ENCODE measurements at places on chromosomes 6 and 20.

DNA sequence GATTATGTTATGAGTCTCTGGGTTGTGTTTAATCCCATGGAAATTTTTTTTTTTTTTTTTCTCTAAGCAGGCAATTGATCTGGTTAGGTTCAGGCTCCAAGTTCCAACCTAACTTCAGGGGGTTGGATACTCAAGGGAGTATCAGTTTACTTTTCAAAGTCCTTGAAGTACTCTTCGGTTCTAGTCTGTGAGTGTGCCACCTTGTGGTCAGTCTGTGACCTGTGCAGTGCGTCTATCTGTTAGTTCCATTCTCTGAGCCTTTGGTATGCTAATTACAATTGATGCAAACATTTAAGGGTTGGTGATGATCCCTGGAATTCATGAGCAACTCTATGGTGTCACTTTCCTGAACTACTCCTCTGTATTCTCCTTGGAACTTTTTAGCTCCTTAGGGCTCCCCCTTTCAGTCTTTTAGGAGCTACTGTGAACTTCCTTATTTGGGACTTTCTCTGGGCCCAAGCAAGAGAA, 342.0 kb downstream of the SOX4 start:
- peak; percentile 34 for DNase-seq

DNA sequence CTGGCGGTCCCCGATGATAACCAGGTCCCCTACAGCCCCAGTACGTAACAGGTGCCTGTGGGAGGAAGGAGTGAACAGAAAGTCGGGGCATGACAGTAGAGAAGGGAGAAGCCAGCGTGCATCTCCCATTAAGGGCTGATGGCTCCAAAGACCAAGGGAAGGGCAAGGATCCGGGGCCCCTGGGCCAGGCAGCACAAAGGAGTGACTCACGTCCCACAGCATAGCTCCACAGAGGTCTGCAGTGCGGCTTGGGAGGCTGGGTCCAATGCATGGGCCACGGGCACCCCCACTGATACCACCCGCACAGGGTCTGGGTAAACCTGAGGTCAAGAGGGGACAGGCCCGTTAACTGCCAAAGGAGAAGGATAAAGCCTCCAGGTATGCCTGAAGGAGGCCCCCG, 10.3 kb downstream of the AARS2 start:
- no peak for DNase-seq

DNA sequence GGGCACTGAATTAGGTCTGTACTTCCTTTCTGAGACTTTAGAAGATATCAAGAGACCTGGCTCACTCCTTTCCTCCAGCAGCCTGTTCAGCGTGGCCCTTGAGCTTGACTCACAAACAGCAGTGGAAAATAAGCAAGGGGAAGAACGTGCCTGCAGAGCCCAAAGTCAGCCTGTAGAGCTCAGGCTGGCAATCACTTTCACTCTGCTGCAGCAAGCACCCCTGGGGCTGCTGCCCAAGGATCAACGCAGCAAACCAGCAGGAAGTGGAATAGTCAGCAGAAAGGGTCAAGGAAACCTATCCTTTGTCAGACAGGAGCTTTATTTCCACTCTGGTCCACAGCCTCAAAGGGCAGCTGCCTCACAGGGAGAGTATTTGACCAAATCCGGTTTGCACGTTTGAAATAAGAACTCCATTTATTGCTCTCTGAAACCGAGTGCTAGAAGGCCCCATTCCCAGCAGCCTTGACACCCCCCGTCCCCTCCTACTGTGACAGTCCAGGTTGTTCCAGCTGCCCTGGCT, 77.4 kb downstream of the PRDM1 start:
- DNase-seq = no peak

GRCh38 chr20:9581509-9581908, 67.1 kb downstream of the LAMP5 start:
- DNase-seq = no peak

DNA sequence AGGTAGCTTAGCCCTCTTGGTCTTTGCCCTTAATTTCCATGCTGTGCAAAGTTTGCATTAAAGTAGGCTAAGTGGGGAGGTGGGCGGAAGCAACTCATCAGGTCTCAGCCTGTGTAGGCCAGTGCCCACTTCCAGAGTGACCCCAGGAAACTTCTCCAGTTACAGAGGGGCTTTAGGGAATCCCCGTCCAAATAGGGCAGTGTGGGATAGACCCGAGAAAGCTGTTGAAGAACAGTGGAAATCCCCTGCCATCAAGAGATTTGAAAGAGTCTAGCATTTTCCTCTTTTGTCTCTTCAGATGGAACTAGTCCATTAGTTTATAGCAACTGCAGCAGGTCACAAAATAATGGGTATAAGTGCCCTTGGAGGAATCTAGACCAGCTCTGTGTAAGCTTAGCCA, 20.2 kb downstream of the SF3B5 start:
- DNase-seq = no peak

GRCh38 chr20:46752728-46753127, 43.3 kb downstream of the SLC2A10 start:
- DNase-seq = peak; percentile 75

- no peak for DNase-seq
These were observed 8.7 kb downstream of the SNX21 start for GRCh38 chr20:45842169-45842812.

DNA sequence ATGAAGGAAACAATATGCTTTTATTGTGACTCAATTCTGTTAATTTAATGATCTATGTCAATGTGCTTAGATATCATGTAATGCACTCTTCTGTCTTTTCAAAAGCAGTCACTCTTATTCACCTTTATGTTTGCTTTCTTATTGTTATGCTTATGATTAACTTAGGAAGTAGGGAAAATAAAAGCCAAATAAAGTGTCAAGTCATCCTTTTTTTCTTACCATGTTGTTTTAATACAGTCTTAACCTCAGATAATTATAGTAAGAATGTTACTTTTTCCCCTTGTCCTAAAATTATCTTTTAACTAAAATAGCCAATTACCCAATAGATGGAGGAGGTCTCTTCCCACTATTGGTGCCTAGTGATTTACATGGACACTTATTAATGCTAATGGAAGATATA, 72.6 kb downstream of the TFAP2B start:
- DNase-seq = no peak

DNA sequence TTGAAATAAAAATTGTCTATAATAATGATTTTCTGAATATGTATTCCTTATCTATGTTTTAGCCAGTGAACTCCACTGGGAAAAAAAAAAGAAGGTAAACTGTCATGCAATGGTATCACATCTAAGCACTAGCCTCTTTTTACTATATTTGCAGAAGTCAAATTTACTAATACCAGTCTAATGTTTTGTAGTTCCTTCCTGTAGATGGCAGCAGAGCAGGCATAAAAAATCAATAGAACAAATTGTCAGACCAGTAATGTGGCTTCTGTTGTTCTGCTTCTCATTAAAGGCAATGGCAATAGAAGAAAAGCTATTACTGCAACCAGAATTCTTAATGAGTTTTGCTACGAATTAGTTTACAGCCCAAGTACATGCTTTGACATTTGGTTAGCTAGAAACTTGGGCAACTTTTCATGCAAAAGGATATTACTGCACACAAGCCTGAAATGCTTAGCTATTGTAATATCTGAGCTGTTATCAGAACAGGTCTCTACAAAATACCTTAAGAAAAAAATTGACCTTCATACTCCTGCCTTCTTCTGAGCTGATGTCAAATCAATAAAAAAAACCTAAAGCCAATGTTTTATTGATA, 476.9 kb downstream of the KHDRBS2 start:
- DNase-seq = no peak

DNA sequence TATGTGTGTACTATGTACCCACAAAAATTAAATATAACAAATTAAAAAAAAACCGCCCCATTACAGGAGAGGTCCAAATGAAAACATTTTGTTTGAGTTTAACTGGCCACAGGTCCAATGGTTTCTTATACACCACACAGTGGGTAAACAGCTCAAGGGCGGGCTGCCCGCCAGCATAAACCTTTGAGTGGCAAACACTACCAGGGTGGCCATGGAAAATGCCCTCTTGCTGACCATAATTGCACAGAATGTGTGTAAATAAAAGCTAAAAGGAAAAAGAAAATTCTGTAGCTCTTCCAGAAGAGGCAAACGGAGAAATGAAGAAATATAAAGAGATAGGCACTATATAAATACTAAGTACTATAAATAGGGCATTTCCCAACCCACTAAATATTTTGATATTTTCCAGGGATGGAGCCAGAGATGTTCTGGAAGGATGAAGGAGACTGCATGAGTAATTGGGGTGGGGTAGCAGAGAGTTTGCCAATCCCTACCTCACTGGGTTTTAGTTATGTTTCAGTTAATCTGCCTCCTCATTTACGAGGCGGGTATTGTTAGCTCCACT, 1.1 kb upstream of the CDC5L start:
- DNase-seq = no peak

- no peak for DNase-seq
These were observed 4.8 kb downstream of the COL9A1 start for GRCh38 chr6:70298068-70298467.

- no peak for DNase-seq
These were observed 27.7 kb downstream of the CST9L start for GRCh38 chr20:23540624-23541023.

GRCh38 chr6:43200541-43200940, 18.5 kb downstream of the CUL9 start:
- no peak for DNase-seq

DNA sequence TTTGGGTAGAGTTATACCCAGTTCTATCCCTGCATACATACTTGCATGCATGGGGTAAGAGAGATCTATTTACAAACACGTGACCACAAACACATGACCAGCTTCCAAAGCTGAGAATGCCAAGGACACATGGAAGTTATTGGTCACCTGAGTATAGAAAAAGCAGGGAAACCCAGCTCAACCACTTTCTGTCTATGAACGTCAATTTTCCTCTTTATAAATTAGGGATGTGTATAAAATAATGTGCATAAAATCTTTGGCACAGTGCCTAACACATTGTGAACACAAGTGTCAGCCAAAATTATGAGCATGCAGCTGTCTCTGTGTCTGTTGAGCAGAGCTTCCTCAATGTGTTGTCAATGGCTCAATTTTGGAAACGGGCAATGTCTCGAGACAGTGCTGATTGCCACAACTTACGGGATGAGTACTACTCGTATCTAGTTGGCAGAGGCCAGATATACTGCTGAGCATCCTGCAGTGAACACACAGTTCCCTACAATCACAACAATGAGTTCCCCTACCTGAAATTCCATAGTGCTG, 44.9 kb downstream of the TPD52L1 start:
- no peak for DNase-seq

DNA sequence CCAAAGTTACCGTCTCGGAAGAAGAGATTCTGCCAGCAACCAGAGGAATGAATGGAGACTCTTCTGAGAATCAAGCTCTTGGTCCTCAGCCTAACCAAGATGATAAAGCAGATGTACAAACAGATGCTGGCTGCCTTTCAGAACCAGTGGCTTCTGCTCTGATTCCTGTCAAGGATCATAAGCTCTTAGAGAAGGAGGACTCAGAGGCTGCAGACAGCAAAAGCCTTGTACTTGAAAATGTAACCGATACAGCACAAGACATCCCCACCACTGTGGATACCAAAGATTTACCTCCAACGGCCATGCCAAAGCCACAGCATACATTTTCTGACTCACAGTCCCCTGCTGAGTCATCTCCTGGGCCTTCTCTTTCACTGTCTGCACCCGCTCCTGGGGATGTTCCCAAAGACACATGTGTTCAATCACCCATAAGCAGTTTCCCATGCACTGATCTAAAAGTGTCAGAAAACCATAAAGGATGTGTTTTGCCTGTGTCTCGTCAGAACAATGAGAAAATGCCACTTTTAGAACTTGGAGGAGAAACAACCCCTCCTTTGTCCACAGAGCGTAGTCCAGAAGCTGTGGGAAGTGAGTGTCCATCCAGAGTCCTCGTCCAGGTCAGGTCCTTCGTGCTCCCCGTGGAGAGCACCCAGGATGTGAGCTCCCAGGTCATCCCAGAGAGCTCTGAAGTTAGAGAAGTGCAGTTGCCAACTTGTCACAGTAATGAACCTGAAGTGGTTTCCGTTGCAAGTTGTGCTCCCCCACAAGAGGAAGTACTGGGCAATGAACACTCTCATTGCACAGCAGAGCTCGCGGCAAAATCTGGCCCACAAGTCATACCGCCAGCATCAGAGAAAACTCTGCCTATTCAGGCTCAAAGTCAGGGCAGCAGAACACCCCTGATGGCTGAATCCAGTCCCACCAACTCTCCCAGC, 109.6 kb downstream of the RTN4IP1 start:
- DNase-seq = no peak

DNA sequence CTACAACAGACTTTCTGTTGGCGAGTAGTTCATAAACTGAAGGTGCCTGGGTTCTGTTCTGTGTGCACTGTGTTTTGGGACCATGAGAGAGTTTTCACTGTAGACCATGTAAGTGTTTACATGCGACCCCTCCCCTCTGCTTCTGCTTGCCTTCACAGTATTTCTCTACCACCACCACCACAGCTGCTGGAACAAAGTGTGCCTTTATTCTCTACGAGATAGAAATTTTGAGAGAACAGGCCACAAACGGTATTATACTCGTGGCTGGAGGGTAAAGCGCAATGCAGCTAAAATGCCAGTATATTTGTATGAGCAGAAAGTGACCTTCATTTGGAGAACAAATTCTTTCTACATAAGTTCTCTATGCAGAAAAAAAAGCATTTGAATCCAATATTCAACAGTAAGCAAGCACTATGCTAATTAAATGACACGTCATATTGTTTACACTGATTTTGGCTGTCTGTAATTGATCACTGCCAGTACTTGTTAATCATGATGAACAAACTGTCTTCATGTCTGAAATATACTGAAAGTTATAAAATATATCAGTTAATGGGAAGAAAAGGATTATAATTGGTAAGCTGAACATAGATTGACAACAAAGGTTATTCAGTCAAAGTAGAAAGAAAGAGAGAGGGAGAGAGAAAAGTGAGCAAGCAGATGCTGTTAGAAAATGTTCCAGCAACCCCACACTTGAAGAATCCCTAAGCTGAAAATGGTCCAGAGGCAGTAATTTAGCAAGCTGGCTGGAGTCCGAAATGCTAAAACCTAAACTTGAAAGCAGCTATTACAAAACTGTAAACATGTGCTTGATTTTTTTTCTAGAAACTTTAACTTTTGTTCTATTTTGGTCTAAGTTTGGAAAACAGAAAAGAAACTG, 8.8 kb downstream of the CLDN20 start:
- no peak for DNase-seq

Measured in glutamatergic neuron (in vitro differentiated cells).